Left kidney (tissue), 8 donors: ENCODE measurements at places on chromosomes 3 and 15. TPM values are rescaled to one million over a fixed set of nuclear protein-coding genes. Genes with fewer than 3 reads are reported as not detected.

The CLDN16 gene
- 35.6 TPM for polyA plus RNA-seq

- DNase-seq, result no peak
These were observed 27.5 kb upstream of the MAPKBP1 start for GRCh38 chr15:41746802-41747201.

GRCh38 chr3:58041826-58042324, 33.7 kb downstream of the FLNB start:
- DNase-seq, result no peak

DNA sequence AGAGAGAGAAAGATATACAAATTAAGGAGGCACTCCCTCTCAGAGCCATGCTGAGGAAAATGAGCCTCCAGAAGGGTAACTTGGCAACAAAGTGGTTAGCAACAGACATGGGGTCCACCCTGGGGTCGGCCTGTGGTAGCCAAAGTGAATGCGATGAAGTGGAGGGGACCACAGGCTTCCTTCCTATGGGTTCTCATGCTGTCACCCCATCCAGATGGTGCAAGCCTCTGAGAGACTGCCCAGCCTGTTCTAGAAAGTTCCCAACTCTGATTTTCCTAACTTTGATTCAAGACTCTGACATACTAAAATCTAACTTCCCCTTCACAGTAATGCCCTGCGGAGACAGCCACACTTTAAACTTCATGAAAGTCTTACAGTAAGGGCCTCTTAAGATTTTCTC, 18.2 kb upstream of the LACTB start:
- DNase-seq, result no peak

DNA sequence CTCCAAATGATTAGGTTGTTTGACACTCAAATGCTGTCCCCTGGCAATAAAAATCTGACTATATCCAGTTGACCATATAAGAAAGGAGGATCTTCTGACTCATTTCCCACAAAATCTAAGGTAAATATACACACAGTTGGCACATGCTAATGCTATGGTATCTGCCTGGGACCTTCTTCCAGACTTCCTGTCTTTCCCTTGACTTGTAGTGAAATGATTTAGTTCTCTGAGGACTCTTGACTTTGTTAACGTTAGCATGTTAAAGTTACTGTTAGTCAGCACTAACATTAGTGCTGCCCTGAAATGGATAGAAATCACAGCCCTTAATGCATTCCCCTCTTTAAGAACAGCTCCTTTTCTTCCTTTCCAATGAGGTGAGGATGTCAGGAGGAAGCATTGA, 124.3 kb upstream of the LSAMP start:
- DNase-seq, result no peak
